ENCODE measurements at places on chromosomes 1 and 21.

DNA sequence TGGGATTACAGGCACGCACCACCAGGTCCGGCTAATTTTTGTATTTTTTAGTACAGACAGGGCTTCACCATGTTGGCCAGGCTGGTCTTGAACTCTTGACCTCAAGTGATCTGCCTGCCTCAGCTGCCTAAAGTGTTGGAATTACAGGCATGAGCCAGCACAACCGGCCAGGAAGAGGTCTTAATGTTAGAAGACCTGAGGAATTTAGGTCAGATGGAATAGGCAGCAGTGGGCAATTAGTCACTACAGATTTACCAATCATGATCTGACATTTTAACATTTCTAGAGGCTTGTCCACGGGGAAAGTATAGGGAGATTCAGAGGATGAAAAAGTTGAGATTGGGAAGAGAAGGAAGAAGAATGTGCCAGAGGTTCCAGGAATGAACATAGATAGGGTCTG, 8.9 kb upstream of the APP start:
- DNase-seq: no peak

DNA sequence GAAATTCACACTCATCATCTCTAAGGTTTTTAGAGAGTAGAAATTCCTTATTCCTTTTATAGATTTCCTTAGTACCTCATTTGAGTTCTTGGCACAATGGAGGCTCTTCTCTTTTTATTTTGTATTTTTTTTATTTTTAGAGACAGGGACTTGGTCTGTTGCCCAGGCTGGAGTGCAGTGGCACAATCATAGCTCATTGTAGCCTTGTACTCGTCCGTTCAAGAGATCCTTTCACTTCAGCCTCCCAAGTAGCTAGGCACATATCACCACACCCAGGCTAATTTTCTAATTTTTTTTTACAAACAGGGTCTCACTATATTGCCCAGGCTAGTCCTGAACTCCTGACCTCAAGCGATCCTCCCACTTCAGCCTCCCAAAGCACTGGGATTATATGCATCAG, 29.6 kb downstream of the RGL1 start:
- DNase-seq: no peak

DNA sequence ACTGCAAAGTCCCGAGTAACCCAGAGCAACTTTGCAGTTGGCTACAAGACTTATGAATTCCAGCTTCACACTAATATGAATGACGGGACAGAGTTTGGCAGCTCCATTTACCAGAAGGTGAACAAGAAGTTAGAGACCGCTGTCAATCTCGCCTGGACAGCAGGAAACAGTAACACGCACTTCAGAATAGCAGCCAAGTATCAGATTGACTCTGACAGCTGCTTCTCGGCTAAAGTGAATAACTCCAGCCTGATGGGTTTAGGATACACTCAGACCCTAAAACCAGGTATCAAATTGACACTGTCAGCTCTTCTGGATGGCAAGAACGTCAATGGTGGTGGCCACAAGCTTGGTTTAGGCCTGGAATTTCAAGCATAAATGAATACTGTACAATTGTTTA, 66.8 kb downstream of the ACBD6 start:
- no peak for DNase-seq

DNA sequence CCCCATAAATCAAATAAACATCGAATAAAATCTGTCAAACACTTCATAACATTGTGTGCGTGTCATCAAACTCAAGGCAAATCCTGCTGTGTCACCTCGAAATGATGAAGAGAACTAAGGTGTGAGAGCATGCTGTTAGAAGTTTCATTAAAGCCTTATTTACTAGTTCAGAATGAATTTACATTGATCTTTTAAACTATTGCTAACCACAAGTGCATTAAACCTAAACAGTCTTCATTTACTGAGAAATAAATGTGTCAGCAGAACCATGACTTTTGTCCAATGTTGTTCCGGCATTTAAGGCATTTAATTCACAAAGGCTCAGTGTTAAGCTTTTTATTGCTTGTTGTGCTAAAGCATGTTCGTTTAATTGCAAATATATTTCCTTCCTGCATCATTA, 474.4 kb downstream of the SETD4 start:
- no peak for DNase-seq

GRCh38 chr1:222828939-222829338, 14.1 kb downstream of the DISP1 start:
- no peak for DNase-seq

GRCh38 chr21:42637267-42638041, 16.0 kb upstream of the PDE9A start:
- DNase-seq: no peak
